ENCODE measurements at places on chromosomes 11 and 22. TPM values are rescaled to one million over a fixed set of nuclear protein-coding genes. Genes with fewer than 3 reads are reported as not detected.

DNA sequence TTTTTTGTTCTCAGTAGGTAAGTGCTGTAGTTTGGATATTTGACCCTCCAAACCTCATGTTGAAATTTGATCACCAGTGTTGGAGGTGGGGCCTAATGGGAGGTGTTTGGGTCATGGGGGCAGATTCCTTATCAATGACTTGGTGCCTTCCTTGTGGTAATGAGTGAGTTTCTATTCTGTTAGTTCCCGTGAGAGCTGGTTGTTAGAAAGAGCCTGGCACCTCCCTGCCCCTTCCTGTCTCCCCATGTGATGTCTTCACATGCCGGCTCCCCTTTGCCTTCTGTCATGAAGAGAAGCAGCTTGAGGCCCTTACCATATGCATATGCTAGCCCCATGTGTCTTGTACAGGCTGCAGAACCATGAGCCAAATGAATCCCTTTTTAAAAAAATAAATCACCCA lies 138.3 kb downstream of the TMEM135 start:
- no peak overlapping the region for H3K27ac ChIP-seq
- H3K4me3 ChIP-seq: no peak overlapping the region
- DNase-seq: no peak
- H3K27me3 ChIP-seq: no peaks in the 10 kb centered on the region
- H3K36me3 ChIP-seq: no peaks in the 10 kb centered on the region
- no peaks in the 10 kb centered on the region for H3K4me1 ChIP-seq

- no peak overlapping the region for H3K27ac ChIP-seq
- H3K27me3 ChIP-seq: no peaks in the 10 kb centered on the region
- no peak overlapping the region for H3K4me3 ChIP-seq
- no peak for DNase-seq
- no peaks in the 10 kb centered on the region for H3K36me3 ChIP-seq
- H3K4me1 ChIP-seq: no peaks in the 10 kb centered on the region
Observed at GRCh38 chr11:8339592-8340022, 75.9 kb upstream of the LMO1 start.

DNA sequence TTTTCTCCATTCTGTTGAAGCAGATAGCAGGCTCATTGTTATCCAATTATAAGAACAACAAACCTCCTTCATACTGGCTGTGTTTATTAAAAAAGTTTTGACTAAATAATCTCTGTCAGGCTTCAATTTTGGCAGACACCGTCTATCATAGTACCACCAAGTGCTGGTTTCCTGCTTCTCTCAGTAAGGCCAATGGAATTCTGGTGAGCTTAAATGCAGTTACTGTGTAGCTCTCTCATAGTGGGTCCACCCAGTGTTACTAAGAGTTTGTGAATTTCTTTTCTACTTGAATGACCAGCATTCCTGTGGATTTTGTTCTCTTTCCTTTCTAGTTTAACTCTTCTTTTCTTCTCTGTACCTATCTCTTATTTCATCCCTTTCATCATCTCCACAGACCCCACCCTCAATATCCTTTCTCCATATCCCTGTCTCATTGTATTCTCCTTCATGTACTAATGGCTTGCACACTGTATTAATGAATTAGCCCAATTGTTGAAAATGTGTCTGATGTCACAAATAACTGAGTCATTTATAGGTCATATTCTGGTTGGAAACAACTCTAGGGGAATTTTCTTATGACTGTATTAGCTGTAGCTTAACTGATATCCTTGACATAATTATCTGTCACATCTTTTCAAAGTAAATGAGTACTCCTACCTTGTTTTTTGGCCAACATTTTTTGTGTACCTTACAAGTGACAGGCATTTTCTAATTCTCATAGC lies 372.1 kb downstream of the FAT3 start:
- DNase-seq: no peak
- no peaks in the 10 kb centered on the region for H3K27me3 ChIP-seq
- no peak overlapping the region for H3K4me3 ChIP-seq
- H3K4me1 ChIP-seq: no peaks in the 10 kb centered on the region

DNA sequence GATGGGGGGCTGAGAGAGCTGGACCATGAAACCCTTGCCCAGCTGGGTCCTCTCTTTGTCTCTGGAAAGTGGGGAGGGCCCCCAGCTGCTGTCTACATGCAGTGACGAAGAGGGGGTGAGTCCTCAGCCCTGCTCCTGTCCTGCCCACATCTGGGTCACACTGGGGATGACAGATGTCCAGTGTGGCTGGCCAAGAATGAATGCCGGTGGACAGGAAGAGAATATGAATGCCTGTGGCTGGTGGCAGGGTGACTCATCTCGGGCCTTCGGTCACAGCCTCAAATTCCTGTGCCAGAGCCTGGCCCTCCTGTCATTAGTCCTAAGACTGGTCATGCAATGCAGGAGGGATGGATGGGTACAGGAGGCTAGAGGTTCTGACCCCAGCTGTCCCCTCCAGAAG lies 2.2 kb upstream of the PNPLA3 start:
- no peak overlapping the region for H3K27ac ChIP-seq
- DNase-seq: no peak
- H3K4me3 ChIP-seq: no peak overlapping the region

The CHRM1 gene
- 6.8 TPM for total RNA-seq

The SLC15A3 gene
- 199 TPM for total RNA-seq

The TRIM48 gene
- not detected for total RNA-seq

The OR5T1 gene
- total RNA-seq: not detected

The CCDC188 gene
- 0.77 TPM for total RNA-seq

Measured in lower lobe of right lung (tissue), 2 donors.